ENCODE measurements at places on chromosomes 4 and X. TPM values are rescaled to one million over a fixed set of nuclear protein-coding genes. Genes with fewer than 3 reads are reported as not detected.

Gene BLOC1S4
- total RNA-seq: 26.8 TPM

Gene HTN3
- total RNA-seq: not detected

Gene PPP1R2C
- not detected for total RNA-seq

- H3K4me1 ChIP-seq: no peaks in the 10 kb centered on the region
- no peak overlapping the region for H3K4me3 ChIP-seq
- H3K36me3 ChIP-seq: no peaks in the 10 kb centered on the region
- DNase-seq: no peak
- H3K27ac ChIP-seq: no peak overlapping the region
Observed at GRCh38 chrX:63934791-63935190, 149.8 kb upstream of the ARHGEF9 start.

DNA sequence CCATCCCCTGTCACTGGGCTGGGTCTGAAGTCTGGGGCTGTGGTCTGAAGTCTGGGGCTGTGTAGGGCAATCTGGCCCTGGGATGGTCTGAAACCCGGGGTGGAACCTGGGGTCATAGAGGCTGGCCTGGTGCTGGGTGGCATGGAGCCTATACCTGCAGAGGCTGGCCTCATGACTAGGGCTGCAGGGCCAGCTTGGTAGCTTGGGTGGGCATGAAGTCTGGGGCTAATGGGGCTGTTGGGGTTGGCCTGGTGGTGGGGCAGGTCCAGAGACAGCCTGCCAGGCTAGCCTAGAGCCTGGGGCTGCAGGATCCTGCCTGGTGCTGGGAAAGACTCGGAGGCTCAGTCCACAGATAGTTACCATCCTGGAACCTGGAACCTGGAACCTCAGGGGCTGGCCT lies 37.0 kb downstream of the GALNT7 start:
- DNase-seq: no peak
- H3K4me3 ChIP-seq: no peak overlapping the region
- H3K27me3 ChIP-seq: no peaks in the 10 kb centered on the region
- no peaks in the 10 kb centered on the region for H3K36me3 ChIP-seq
- no peak overlapping the region for H3K27ac ChIP-seq

GRCh38 chr4:174538876-174539250 lies 16.6 kb upstream of the HPGD start:
- no peak overlapping the region for H3K27ac ChIP-seq
- H3K27me3 ChIP-seq: no peaks in the 10 kb centered on the region

Measured in tibial nerve (tissue), 4 donors.